ENCODE measurements at places on chromosomes 6 and 20.
A peak's percentile ranks its signal among the peaks of the same experiment; 100 is the strongest.

DNA sequence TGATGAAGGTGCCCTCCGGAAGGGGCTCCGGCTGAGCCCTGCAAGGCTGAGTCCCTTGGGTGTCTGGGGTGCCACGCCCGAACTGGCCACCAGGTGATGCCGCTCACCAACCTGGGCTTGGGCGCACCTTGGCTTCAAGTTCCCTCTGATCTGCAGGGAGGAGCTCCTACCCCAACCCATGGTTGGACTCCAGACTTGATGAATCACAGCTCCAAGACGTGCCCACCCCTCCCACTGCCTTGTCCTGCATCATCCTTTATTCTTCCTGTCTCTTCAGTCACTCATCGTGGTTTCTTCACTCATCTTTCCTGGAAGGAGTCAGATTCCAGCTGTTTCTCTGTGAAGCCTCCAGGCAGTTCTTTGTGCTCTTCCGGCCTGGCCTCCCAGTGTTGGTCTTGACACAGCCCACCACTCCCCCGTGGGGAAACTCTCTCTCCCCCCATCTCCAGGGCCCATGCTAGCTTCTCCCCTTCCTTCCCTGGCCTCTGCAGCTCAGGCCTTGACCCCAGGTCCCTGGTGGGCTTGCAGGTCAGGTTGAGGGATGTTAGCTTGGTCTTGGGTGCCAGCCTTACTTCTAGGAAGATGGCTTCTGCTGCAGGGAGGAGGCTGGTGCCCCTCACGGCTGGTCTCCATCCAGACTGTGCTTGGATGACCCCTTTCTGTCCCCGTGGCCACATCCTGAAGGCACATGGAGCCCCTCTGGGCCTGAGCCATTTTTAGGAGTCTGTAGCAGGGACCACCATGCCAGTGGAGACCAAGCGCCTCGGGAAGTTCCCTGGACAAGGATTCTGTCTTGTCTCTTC, 2.6 kb upstream of the ZBP1 start:
- ATAC-seq = peak; percentile 43

GRCh38 chr6:39184906-39185580, 44.2 kb downstream of the KCNK5 start:
- ATAC-seq = no peak

DNA sequence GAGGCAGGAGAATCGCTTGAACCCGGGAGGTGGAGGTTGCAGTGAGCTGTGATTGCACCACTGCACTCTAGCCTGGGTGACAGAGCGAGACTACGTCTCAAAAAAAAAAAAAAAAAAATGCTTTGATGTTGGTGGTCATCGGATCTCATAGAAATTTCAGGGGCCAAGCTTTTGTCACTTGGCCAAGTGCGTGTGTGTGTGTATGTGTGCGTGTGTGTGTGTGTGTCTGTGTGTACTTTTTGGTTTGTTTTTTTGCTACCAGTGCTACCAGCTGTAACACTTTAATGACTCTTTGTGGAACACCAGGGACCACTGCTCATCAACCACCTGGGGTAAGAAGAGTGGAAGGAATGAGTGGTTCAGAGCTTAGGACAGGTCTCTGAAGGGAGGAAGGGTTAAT, 49.7 kb downstream of the TRAF3IP2 start:
- no peak for ATAC-seq

GRCh38 chr20:17844133-17844429, 124.5 kb downstream of the SNX5 start:
- ATAC-seq = no peak

DNA sequence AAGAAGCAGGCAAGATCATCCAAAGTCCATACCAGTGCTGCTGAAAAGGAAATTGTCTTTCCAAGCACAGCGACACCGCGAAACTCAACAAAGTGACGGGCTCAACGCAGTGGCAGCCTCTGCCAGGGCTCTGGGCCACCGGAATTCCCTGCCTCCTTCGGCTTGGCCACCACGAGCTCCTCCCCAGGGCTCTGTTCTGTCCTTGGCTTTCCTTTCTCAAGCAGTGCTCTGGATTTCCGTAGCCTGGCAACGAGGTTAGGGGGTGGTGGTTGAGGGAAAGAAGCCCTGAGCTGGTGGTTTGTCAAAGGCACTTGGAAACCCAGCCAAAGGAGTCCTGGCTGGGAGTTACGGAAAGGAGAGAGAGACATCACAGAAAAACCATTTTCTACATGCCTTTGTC, 31.2 kb downstream of the PRR18 start:
- peak; percentile 91 for ATAC-seq

DNA sequence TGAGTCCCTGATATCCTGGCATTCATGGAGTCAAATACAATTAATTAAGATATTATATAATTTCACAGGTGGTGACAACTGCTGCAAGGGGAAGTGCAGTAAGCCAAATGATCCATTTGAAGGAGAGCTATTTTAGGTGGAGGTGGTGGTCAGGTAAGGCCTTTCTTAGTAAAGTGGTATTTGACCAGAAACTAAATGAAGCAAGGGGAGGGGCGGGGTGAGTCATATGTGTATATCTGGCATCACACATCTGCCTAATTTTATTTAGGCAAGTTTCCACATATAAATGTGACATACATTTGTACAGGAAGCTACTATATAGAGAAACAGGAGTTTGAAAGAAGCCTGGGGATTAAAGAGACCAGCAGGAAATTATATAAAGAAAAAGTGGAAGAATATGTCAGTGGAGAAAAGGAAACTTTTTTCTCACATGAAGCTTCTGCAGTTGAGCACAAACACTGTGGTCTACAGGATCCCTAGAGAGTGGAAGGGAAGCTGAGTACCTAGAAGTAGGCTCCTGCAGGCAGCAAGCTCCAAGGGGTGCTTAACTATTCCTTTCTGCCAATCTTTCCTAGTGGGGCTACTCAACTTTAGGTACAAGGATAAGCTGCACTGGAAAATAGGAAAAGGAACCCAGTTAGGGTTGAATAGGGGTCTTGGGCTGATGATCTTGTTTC, 99.6 kb downstream of the OGFRL1 start:
- ATAC-seq = no peak

DNA sequence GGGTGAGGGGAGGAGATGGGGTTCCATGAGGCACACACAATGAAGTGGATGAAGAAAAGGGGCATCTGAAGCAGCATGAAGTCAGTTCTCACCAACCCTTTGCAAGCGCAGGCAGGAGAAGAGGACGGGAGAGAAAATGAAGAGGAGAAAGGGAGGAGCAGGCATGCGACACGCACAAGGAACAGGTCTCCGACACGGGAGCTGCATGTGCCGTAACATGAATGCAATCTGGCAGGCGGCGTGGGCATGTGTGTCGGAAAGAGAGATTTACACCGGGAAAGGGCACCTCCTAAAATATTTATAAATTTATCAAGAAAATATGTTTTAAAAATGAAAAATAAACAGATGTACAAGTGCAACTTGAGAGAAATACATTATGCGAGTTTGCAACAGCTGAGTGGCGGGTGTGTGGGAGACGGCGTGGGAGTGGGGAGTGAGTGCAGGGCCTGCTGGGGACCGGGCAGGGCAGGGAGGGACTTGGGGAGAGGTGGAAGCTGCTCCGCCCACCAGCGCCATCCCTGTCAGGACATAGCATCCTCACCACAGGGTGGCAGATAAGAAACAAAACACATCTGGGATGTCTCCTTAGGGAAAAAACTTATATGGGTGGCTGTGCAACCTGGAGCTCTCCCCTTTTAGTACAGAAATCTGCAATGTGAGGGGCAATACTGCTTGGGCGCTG, 40.6 kb downstream of the GJA10 start:
- no peak for ATAC-seq

DNA sequence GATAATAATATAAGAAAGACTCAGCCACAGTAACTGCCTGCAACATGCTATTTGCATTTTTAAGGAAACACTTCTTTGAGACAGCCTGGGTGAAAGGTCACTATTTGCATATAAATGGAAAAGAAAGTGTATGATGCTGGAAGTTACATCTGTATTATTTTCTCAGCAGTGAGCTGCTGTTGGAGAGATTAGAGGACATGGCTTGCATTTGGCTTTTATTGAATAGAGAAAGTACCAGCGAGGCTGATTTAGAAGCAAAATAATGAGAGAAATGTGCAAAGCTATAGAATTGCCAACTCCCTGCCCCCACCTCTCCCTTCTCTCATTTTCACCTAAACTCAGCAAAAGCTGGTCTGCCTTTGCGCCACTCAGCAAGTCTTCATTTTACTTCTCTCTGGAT, 12.7 kb downstream of the MYT1 start:
- no peak for ATAC-seq

DNA sequence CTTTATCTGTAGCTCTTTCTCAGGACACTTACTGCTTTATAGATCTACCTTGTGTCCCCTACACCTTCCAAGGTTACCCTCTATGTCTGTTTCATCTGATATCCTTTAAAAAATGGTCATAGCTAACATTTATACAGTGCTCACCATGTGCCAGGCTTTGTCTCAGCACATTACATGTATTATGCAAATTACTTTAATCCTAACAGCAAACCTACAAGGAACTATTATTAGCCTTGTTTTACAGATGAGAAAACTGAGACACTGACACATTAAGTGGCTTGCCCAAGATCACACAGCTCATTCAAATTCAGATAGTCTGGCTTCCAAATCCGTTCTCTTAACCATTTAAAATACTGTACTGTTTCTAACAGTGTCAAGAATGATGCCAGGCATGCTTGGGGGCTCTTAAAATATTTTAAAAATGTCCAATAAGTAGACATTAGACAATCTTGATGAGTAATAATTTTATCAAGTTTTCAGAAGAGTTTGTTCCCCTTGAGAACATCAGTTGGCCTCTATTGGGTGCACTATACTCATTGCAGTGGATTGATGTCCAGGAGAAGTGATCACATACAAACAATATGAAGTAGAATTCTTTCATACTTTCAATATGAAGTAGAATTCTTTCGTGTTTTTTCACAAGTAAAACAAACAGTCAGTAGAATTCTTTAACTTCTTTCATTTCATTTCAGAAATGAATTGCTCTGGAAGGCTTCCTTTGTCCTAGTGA, 69.6 kb downstream of the DNAH8 start:
- ATAC-seq = no peak

- ATAC-seq = no peak
Observed at GRCh38 chr20:41505184-41505583, 113.0 kb downstream of the CHD6 start.

DNA sequence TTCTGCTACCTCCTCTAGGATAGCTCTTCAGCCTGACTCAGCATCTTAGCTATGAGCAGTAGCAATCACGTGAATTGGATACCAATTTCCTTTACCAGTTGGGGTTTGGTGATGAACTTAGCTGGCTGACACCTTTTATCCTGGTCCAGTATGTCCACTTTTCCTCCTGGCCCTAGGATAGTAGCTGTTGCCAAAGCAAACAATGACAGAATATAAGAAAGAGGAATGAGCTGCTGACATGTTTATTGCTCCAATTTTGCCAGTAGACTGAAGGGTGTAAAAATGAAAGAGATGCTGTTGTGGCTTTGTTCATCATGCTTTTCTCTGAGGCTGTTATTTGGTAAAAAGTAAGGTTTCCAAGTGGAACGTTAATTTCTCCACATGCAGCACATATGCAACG, 168.3 kb upstream of the JAG1 start:
- ATAC-seq = no peak

DNA sequence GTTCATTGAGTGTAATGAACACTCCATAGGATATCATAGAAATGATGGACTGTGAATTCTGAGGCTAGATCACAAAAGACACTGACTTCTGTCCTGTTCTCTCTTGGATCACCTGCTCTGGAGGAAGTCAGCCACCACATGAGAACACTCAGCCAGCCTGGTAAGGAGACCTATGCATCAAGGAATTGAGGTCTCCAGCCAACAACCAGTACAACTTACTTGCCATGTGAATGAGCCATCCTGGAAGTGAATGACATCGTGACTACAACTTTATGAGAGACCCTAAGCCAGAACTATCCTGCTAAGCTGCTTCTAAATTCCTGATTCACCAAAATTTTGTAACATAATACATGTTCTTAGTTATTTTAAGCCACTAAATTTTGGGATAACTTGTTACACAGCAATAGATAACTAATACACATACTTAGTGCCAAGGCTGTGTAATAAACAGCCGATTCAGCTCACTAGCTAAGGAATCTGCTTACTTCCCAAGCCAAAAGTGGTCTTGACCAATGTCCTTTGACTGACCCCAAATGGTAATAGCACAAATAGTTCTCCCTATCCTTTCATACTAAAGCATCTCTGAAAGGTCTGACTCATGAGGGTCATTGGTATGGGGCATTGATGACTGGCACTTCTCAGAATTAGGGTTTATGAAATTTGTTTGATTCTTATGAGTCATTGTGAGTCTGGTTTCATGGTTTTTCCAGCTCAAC, 6.9 kb upstream of the CTNNBL1 start:
- no peak for ATAC-seq

GRCh38 chr6:31397901-31398525, 5.4 kb upstream of the MICA start:
- ATAC-seq = no peak

DNA sequence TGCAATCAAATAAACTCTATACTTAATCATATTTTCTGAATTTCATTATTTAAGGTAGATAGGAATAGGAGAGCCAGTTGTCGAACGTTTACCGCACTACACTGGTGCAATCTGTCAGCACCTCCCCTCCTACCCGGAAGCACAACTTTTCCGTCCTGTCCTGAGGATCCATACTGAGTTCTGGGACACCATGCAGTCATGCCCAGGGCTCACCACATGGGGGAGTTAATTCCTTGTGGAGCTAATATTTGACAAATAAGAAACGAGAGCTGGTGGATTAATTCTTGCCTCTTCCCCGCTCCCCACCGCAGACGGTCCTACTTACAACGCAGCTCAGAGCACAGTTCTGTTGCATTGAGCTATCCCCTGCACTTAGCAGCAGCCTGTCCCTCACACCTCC, 107.7 kb upstream of the RALGAPA2 start:
- ATAC-seq = no peak

DNA sequence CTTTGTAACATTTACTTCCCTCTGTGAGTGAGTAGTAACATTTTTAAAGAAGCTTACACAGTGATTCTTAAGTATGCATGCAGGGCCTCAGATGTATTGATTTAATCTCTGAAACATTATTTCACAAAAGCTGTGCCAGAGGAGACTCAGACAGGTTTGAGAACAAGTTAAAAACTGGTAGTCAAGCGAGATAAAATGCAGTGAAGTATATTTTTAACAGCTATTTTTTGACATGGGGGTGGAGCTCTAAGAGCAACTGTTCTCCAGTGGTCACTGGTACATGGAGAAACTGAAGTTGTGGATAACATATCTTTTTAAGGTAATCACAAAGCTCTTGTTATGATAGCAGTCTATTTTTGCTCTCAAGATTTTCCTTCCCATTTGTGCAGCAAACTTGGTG, 20.4 kb downstream of the DSTN start:
- ATAC-seq = no peak

- no peak for ATAC-seq
Observed at GRCh38 chr6:106290954-106291353, 34.6 kb downstream of the ATG5 start.

Measured in motor neuron (in vitro differentiated cells).